Activated CD8-positive, alpha-beta memory T cell treated with anti-CD3 and anti-CD28 coated beads, Interleukin-2, amount 10 ng/mL, durations not matched to agents 7 days and 5 days (primary cell): ENCODE measurements at places on chromosomes 7 and 10.

DNA sequence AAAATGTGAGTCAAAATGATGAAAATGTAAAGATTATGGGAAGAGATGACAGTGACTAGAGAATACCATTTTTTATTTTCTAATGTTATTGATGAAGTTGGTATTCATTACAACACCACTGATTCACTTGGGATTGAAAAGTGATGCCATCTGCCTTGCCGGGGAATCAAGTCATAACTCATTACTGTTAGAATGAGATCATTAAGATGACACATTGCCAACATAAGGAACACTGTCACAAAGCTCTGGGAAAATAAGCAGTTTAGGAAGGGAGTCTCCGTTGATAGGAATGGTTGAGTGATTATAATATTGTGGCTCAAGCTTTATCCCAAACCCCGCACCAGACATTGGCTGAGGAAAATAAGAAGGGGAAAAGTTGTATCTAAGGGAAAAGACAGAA, 121.5 kb upstream of the PLPP4 start:
- DNase-seq, result no peak

- DNase-seq, result no peak
These were observed 12.1 kb downstream of the C10orf71 start for GRCh38 chr10:49310901-49311554.

- DNase-seq, result no peak
These were observed 1.7 kb downstream of the NCAPG2 start for GRCh38 chr7:158702944-158703343.

DNA sequence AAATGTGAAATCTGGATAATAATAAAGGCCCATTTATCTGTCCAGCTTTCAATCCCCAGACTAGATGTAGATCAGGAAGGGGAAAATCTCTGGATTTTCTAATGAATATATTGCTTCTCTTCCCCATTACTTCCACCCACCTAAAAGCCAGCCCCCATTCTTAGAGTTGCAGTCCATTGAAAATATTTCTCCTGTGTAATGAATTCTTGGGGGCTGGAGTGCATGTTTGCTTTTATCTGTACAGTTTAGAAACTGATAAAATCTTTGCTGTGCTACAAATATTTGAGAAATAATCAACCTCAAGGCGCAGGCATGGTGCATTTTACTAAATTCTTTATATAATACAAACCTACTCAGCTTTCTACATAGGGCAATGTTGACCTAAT, 180.8 kb downstream of the ARID5B start:
- no peak for DNase-seq

DNA sequence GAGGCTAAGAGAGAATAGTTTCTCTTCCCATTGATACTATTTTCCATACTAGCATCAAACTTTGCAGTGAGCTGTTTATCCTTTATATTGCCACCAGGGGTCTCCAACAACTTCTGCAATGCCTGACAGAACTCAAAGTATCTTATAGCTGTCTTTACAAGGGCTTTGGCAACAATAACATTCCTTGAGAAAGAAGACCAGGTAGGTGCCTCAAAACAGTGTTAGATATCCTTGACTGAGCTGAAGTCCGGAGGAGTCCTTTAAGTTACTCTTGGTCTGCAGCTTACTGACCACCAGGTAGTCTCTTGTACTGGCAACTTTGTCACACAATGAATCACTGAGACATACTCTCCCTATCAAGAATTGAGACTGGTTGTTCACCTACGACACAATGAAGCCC, 30.0 kb upstream of the TES start:
- DNase-seq, result no peak
